ENCODE measurements at places on chromosomes 5 and 9.

DNA sequence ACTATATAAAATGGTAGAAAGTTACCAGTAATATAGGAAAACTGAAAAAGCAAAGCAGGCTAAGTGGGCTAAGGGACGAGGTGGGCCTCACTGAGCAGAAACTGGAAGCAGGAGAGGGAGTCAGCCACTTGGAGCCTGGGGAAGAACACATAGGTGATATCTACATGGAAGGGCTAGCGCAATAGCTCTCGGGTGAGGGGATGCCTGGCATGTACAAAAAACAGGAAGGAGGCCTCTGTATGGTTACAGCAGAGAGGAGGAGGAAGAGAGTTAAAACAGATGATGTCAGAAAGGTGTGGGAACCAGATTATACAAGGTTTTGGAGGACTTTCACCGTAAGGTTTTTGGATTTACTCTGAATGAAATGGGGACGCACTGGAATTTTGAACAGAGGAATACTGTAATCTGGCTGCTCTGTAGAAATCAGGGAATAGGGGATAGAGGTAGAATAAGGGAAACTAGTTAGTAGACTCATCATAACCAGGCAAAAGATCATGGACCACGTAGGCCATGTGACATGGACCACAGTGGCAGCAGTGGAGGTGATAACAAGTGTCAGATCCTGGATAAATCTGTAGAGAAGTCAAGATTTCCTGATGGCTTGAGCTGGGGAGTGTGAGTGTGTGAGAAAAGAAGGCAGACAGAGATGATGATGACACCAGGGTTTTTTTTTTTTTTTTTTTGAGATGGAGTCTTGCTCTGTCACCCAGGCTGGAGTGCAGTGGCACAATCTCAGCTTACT lies 52.5 kb downstream of the FNBP1 start:
- DNase-seq, result no peak

DNA sequence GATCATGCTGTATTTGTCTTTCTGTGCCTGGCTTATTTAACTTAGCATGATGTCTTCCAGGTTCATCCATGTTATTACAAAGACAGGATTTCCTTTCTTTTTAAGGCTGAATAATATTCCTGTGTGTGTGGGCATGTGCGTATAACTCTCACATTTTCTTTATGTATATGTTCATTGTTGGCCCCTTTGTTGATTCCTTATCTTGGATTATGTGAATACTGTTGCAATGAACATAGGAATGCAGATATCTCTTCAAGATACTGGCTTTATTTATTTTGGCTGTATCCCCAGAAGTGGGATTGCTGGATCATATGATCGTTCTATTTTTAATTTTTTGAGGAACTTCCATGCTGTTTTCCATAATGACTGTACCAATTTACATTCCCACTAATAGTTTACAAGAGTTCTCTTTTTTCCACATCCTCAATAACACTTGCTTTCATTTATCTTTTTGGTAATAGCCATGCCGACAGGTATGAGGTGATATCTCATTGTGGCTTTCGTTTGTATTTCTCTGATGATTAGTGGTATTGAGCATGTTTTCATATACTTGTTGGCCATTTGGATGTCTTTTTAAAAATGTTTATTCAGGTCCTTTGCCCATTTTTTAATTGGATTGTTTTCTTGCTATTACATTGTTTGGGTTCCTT lies 38.0 kb downstream of the CREBRF start:
- DNase-seq, result no peak

- DNase-seq, result no peak
Observed at GRCh38 chr5:75611311-75612225, at the start of gene ANKDD1B. ANKDD1B (plus strand) TSS chr5:75611453; CDS start chr5:75611635, 182 bp downstream.

DNA sequence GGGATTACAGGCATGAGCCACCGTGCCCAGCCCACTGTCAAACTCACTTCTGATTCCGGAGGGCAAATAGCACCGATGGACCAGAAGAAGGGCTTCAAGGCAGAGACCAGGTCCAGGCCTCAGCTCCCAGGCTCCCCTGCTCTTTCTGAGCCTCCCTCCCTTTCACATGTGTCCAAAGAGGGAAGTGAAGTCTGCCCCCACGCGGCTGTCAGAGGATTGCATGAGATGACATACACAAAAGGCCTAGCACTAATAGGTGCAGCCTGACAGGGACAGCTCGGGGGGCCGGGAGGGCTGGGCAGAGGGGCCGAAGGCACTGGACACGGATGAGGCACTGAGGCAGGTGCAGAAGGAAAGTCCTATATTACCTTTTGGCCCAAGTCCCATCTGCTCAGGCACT lies 16.1 kb downstream of the FBP1 start:
- DNase-seq, result no peak

All from GM12864 (cell line).